SIG-M5 (cell line): ENCODE measurements at places on chromosomes 16 and 17.

DNA sequence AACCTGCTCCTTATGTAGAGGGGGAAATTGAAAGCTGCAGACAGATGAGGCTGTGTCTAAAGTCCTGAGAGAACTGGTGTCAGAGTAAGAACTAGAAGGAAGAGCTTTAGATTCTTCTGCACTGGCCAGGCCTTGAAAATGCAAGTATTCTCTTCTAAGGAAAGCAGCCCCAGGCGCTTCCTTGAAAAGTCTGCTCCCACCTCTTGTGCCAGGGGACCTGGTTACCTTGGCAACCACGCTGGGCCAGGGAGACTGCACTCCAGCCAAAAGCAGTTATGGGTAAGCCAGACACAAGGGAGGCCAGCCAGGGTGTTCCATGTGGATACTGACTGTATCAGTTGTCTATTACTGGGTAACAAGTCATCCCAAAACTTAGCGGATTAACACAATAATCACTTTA lies 228.6 kb upstream of the SDK2 start:
- no peak for DNase-seq

GRCh38 chr16:30104090-30104489 lies 8.1 kb upstream of the YPEL3 start:
- no peak for DNase-seq

DNA sequence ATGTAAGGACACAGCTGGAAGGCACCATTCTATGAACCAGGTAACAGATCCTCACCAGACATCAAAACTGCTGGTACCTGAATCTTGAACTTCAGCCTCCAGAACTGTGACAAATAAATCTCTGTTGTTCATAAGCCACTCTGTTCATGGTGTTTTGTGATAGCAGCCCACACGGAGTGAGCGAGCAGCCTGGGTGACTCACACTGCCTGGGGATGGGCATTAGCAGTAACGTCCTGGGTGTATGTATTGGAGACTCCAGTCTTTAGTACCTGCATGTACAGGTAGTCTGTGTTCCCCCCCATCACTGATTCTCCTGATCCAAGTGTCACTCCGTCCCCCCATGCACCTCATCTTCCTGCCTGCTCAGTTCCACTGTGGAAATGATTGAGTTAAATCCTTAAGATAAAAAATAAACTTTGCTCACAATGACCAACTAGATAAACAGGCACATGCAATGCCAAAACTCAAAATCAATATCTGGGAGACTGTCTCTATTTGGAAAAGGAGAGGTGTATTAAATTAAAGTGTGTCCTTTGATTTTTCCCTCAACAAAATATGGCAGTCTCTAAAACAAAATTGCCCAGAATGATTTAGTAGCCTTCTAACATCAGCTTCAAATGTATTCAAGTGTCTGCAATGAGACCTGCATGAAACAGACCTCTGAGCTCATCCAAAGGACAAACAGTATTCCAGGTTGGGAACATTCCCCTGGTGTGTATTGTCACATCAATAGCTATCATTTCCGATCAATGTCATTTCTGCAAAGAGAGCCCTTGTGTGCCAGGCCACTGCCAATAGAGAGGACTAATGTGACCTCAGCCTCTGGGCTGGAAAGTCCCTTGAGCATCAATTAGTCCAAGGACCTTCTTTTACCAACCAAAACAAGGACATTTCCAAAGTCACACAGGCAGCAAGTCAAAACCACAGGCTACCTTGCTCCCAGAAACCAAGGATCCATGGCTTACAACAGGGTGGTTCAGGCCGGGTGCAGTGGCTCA lies 12.2 kb upstream of the VAT1L start:
- DNase-seq = no peak

- no peak for DNase-seq
Measured at GRCh38 chr17:57679356-57679755, 65.7 kb downstream of the CCDC182 start.

DNA sequence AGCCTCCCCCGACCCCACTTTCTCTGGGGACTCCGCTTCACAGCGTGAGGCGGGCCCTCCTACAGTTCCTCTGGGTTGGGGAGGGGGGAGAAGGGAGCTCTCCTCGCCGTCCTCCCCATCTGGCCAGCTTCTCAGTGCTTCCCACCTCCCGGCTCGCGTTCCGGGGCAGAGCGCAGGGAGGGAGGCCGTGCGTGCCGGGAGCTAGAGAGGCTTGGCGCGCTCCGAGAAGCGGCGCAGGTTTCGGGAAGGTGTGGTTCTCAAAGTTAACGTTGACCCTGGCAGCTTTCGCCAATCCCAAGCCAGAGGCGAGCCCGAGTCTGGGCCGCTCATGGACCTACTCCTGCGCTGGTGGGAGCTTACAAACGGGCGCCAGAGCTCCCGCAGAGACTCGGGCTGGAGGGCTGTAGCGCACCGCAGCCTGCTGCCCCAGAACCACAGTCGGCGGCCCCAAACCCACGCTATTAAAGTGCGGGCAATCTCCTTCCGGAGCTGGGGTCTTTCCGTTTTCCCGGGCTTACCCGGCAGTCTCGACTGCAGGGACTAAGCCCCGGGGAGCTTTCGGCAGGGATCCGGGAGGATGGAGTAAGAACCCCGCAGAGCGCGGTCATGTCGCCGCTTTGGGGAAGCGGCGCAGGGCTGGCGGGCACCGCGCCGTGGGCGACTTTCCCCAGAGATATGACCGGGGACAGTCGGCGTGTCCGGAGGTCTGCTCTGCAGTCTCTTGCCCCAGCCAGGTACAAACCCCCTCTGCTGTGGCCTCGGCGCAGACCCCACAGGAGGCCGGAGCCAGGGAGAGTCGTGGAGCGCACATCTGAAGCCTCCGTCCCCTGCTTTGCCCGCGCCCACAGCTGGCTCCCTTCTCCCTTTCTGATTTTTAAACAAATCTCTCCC lies 787 bp downstream of the CDH11 start:
- no peak for DNase-seq

DNA sequence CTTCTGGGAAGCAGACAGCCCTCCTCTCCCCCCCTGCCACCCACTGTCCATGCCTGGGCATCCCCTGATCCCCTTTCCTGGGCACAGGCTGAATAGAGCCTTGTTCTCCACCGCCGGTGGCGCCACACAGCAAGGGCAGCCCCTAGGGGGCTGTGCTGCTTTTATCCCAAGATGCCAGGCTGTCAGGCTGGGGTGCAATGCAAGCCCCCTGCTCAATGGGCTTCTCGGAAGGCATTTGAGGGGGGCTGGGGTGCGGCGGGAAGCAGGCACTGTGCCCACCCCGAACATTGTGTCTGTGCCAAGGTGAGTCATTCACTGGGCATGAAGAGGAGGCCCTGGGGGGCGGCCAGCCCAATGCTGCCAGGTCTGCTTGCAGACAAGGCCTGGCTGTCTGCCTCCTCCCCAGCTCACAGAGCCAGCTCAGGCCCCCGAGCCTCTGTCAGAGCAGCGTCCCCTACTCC lies 1.5 kb upstream of the GFAP start:
- no peak for DNase-seq

GRCh38 chr16:50743581-50744225 lies 1.8 kb downstream of the CYLD start:
- DNase-seq = no peak

DNA sequence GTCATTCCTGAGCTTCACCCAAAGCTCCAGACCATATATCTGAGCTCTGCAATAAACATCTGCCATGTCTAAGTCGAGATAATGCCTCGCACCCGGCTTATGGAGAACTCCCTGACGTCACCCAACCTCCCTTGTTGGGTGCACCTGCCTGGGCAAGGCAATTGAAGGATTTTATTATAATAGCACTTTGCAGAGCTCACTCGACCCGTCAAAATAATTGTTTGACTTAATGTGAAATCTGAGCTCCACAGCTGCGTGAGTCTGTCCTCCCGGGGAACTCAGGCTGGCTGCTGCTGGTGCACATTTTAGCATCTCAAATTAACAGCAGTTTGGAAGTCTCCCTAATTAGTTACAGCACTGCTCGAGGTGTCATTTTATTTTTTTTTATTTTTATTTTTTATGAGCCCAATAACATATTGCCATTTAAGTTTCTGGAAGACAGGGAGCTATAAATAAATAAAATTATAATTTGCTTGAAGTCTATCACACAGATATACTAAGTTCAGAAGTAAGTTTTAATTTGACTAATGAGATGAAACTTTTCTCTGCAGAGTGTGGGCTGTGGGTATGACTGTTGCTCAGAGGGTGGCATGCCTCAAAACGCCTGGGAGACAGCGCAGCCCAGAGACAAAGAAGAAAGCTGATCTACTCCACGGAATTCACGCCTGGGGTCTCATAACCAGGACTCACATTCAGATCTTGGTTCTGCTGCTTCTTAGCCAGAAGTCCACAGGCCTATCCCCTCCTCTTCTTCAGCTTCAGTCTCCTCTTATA lies 401.4 kb upstream of the C16orf82 start:
- no peak for DNase-seq

- DNase-seq = no peak
Measured at GRCh38 chr16:75198135-75198600, 8.8 kb downstream of the CTRB2 start.

DNA sequence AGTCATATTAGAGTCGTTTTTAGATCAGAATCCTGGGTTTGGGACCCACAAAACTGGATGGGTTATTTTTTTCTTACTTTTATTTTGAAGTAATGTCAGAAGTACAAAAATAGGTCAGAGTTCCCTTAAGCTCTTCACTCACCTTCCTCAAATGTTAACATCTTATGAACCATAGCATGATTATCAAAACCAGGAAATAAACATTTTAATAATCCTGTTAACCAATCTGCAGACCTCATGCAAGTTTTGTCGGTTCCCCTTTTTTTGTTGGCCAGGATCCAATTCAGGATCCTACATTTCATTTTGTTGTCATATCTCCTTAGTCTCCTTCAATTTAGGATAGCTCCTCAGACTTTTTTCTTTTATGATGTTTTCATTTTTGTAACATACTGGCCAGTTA lies 162.0 kb downstream of the CHD9 start:
- DNase-seq = no peak

- DNase-seq = no peak
Measured at GRCh38 chr17:41667280-41668041, 21.2 kb upstream of the EIF1 start.

- DNase-seq = no peak
Measured at GRCh38 chr16:81593481-81593880, 148.9 kb downstream of the CMIP start.

DNA sequence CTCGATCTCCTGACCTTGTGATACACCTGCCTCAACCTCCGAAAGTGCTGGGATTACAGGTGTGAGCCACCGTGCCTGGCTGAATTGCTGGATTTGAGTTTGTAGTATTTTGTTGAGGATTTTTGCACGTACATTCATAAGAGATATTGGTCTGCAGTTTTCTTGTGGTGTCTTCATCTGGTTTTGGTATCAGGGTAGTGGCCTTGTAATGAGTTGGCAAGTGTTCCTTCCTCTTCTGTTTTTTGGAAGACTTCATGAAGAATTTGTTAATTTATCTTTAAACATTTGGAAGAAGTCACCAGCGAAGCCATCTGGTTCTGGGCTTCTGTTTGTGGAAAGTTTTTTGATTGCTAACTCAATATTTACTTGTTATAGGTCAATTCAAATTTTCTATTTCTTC lies 26.9 kb downstream of the SPNS3 start:
- DNase-seq = no peak

GRCh38 chr16:75644240-75645012 lies 3.0 kb downstream of the KARS1 start:
- no peak for DNase-seq

DNA sequence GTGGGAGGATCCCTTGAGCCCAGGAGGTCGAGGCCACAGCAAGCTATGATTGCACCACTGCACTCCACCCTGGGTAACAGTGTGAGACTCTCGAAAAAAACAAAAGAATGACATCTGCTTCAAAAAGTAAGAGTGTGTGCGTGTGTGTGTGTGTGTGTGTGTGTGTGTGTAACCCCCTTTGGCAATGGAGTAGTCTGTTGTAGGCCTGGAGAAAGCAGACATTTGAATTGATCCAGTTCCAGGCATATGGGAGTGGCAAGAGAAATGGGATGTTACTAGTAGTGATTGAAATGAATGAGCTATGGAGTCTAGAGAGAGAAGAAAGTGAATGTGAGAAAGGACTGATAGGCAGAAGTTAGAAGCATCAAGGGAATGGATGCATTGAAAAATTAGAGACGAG lies 9.9 kb downstream of the CASC3 start:
- no peak for DNase-seq

GRCh38 chr16:19393226-19394111 lies 24.2 kb upstream of the TMC5 start:
- no peak for DNase-seq

GRCh38 chr17:65553646-65554552 lies 7.5 kb downstream of the AXIN2 start:
- DNase-seq = no peak

GRCh38 chr17:34760931-34761495 lies 181.6 kb downstream of the TMEM132E start:
- no peak for DNase-seq

DNA sequence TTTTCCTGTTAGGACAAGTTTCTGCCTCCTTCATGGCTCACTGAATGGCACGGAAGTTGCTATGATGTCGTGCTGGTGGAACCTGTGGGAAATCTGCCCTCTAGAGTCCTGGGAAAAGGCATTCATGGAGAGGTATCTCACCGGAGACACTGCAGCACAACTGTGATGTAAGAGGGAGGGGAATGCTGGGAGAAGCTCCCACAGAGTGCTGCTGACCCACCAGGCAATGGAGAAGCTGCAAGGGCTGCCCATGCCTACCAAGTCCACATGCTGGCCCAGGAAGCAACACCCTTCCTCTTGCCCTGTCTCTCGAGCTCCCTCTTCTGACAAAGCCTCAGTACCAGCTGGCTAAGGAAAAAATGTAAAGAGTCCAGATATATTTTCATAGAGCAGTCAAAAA lies 45.2 kb upstream of the SLC5A11 start:
- no peak for DNase-seq

DNA sequence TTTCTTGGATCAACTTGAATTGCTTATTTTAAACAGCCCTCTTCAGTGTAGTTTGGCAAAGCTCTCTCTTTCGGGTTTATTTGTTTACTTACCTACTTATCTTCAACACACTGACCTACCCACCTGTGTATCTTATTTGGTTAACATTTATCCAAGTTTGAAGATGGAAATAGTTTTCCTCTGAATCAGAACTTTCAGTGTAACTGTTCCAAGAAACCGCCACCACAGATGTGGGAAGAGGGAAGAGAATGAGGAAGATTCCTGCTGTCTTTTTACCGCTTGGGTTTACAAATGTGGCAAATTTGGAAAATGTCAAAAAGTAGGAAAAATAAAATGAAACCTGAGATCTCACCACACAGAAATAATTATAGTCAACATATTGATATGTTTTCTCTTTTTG lies 115.8 kb downstream of the MSI2 start:
- no peak for DNase-seq

GRCh38 chr16:7967996-7968509 lies 622.3 kb downstream of the TMEM114 start:
- no peak for DNase-seq
